SK-N-DZ (cell line): ENCODE measurements at places on chromosomes 4 and X.

GRCh38 chrX:6383917-6384316, 151.0 kb downstream of the VCX3A start:
- DNase-seq: no peak

DNA sequence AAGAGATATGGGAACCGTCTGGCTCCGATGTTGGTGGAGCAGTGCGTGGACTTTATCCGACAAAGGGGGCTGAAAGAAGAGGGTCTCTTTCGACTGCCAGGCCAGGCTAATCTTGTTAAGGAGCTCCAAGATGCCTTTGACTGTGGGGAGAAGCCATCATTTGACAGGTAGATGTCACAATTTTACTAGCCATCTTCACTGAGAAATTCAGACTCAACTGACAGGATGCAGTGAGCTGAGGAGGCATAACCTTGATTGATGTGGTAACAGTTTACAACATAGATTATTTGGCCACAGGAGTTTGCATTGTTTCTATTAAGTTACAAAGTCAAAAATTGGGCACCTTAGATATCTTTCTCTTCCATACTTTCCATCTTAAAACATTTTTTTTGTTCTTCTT, 417.7 kb downstream of the MAPK10 start:
- DNase-seq: no peak

DNA sequence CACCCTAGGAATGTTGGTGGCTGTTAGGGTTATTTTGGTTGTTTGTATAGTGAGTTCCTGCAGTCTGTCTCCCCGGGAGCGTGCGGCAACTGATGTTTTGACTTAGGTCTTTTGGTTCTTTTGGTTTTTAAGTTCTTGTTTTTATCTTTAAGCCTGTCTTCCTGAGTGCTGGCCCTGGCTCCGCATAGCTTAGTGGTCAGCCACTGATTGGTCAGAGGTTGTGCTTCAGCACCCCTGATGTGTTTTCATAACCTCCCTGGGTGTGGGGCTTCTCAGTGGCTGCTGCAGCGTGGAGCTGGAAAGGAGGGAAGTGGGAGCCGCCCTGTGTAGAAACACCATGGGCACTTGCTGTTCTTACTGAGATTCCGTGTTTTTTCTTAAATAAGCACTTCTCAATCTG, 5.1 kb downstream of the PIGG start:
- no peak for DNase-seq

DNA sequence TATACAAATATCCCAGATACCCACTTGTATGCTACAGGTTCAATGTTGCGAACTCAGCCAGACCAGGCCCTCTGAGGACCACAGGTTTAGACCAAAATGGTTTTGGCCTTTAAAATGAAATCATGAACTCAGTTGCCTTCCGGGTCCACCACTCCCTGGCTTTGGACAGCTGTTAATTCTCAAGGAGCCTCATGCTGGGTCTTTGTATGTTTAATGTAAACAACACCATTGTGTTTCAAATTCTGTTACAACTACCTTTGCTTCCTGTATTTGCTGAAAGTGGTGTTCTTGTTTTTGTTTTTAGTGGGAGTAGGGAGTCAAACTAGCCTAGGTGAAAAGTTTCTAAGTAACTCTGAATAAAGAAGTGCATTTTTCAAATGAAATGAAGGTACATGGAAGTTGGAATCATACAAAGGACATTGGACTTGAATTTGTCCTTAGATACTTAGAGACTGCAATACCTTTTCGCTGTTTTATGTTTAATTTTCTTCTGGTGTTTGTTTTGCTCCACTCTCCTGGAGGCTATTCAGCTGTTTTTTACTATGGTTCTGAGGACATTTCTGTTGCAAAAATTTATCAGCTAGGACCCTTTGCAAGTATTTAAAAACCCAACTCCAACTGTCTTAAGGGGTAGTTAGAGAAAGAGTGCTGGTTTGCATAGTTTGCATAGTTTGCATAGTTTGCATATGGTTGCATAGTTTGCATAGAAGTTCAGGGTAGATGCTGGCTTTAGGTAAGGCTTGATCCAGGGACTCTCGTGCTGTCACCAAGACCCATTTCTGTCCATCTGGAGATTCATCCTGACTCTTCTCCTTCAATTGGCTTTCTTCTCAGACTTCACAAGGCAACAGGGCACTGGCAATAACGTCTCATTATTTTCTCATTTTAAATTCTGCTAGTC, 70.1 kb downstream of the MID1IP1 start:
- no peak for DNase-seq

DNA sequence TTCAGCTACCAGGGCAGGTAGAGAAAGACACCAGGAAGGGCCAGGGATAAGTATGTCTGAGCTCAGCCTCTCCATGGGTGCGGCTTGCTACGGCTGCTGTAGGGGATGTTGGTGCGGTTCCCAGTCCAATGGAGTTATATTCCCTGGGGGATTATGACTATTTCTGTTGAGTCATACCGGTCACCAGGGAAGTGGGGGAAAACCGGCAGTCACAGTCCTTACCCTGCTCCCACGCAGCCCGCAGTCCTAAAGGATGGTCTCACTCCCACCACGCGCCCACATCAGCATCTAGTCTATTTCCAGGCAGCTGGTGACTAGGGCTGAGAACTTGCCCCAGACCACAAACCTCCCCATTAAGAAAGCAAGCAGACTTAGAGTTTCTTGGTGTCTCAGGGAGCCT, 191.6 kb downstream of the VEGFC start:
- DNase-seq: no peak

- DNase-seq: no peak
Observed at GRCh38 chrX:68852046-68852445, 23.2 kb downstream of the EFNB1 start.

GRCh38 chrX:110045421-110045820, 42.5 kb downstream of the TMEM164 start:
- no peak for DNase-seq

DNA sequence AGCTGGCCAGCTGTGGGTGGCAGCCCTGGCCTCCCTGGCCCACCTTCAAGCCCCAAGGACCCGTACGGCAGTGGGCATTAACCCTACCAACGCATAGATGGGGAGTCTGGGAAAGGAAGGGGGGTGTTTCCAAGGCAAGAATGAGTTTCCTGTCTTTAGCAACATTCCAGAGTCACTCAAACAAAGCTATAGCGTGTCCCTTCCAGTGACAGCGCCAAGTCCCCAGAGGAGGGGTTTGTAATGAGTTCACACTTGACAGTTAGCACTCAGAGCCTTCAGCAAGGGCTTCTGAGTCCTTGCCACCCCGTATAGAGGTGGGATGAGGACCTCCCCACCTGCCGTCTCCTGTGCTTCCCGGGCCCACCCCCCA, 1.8 kb downstream of the BGN start:
- DNase-seq: no peak

DNA sequence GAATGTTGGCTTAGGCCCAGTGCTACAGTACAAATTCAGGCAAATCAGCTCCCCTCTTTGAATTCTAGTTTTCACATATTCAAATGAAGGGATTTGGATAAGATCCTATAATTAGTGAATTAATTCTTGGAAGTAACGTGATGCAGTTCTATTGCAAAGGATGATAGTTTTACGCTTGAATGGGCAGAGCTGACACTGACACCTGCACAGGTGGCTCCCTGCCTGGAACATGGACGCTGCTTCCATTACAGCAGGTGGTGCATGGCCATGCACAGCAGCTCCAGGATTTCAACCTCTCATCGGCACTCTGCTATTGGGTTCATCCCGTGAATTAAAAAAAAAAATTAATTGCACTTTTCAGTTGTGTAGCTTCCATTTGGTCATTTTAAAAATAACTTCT, 28.4 kb upstream of the RPS6KA6 start:
- no peak for DNase-seq

- DNase-seq: no peak
Observed at GRCh38 chr4:98237204-98237603, 24.0 kb upstream of the RAP1GDS1 start.

GRCh38 chr4:10944321-10944720, 259.8 kb upstream of the CLNK start:
- DNase-seq: no peak

DNA sequence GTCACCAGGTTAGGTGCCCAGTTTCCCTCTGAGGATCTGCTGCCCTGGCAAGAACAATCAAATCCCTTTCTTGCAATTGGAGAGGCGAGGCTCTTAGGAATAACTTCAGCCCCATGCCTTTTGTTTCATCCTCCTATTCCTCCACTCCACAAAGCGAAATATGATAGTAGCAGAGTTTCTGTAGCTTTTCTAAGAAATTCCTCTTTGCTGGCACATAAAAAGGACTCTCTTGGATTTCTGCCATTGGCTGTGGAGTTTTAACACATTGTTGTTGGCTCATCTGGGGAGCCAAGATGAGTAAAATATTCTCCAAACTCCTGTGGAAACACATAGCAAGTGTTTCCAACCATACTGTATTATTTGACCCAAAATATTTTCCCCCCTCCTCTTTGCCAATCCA, 11.0 kb upstream of the ADGRG2 start:
- no peak for DNase-seq

DNA sequence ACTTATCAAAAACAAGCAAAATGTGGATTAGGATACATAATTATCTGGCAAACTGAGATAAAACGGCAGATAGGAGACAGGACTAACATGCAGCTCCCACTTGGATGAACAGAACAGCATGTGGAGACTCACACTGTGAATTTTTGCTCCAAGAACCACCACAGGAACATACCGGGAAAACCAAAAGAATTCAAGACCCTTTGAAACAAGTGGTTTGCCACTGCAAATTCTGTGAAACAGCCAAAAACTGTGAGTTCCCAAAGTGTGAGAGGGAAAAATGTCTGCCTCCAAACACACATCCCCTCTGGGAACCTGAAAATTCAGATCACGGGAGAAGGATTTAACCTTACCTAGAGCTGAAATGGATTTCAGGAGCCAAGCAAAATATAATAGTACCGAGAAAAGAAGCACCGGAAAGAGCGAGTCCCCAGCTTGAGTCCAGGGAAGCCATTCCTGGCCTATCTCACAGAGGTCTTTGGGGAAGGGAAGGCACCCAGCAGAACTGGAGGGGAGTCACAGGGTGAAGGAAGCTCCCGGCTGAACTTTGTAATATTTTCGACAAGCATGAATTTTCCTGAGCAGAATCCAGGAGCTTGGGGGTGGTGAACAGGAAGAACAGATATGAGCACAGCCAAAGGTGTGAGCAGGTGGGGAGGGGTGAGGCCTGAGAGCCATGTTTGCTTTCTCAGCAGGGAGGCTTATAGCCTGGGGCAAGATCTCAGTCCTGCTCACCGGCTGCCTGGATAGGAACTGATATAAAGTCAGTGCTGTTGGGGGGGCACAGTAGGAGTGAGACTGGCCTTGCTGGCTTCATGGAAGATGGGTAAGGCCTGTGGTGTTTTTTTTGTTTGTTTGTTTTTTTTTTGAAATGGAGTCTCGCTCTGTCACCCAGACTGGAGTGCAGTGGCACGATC, 23.9 kb downstream of the MANBA start:
- DNase-seq: no peak

GRCh38 chr4:84159762-84160161, 339.3 kb downstream of the NKX6-1 start:
- peak; percentile 2 for DNase-seq

- DNase-seq: peak; percentile 4
Observed at GRCh38 chr4:102869569-102870197, 891 bp downstream of the CISD2 start.

- DNase-seq: peak; percentile 16
Observed at GRCh38 chr4:87985097-87985886, 9.8 kb downstream of the SPP1 start.

DNA sequence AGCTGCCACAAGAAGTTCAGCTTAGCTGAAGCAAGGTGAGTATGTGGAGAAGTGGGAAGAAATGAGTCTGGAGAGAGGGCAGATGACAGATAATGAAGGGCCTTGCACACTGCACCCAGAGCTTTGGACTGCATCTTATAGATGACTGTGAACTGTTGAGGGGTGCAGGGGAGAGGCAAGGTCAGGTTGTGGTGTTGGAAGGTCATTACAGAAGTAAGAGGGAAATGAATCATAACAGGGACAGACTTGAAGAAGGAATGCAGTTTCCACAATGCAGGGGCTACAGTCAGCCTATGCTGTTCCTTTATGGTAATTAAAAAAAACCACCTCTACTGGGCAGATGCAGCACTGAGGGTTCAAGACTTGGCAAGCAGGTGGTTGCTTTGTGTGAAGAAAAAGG, 4.8 kb upstream of the IGFBP7 start:
- no peak for DNase-seq

DNA sequence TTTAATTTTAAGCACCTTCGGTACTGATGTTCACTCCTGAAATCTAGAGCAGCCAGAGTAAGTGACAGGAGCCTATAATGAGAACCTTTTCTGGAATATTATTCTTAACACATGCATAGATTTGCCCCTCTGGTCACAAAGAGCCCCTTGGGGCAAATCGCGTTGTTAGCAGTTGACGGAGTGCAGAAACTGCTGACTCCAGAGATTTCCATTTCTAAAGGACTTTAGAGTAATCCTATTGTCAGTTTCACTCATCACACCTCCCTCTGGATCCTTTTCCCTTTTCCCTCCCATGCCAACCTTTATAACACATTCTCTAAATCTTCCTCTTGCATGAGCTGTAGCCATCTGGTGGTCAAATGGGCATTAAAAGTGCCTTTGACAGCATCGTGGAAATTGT, 264.9 kb upstream of the PRPS2 start:
- DNase-seq: no peak
